ENCODE measurements at places on chromosomes 4 and X.

DNA sequence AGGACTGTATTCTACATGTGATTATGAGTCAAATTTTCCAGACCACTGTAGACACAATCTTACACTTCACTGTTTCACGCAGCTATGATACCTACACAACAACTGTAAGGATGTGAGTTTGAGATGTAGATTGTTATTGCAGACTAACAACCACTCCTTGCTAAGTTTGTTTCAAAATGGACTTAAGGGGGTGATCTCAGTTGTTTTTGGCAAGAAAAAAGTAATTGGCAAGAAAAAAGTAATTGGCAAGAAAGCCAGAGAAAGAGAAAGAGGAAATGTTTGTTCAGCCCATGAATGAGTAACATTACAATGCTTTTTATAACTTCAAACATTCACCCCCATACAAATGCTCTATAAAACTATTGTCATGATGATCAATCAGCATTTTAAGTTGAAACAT lies 466.4 kb downstream of the DMD start:
- no peak for DNase-seq

- DNase-seq, result no peak
These were observed 125.5 kb downstream of the OPHN1 start for GRCh38 chrX:68307769-68308168.

GRCh38 chr4:158801677-158802076 lies 32.9 kb downstream of the FNIP2 start:
- DNase-seq, result no peak

DNA sequence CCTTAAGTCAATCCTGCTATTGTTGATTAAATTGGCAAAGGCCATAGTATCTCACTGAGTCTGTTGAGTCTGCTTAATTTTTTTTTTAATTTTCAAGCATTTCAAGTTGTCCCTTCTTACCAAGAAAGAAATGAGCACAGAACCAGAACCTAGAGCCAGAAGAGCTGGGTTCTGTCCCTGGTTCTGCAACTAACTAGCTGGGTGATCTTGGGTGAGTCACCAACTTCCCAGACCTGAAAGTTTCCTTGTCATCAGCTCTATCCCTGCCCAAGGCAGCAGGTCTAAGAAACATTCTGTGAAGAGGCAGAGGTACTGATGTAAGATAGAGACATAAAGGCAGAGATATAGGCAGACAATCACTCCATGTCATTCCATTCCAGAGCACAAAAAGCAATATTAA lies 17.3 kb downstream of the TEC start:
- no peak for DNase-seq

GRCh38 chr4:13782231-13782630 lies 154.7 kb upstream of the BOD1L1 start:
- no peak for DNase-seq

DNA sequence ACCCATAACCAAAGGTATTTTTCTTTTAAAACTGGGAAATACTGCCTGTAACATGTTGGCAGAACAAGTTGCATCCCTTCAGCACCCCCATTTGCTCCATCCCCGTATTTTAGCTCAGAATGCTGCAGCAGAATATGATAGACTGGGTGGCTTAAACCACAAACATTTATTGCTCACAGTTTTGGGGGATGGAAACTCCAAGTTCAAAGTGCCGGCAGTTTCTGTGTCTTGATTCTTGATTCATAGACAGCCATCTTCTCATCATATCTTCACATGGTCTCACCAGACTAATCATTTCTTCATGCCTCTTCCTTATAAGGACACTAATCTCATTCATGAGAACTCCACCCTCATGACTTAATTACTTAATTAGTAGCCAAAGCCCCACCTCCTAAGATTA lies 10.5 kb upstream of the INPP4B start:
- no peak for DNase-seq

DNA sequence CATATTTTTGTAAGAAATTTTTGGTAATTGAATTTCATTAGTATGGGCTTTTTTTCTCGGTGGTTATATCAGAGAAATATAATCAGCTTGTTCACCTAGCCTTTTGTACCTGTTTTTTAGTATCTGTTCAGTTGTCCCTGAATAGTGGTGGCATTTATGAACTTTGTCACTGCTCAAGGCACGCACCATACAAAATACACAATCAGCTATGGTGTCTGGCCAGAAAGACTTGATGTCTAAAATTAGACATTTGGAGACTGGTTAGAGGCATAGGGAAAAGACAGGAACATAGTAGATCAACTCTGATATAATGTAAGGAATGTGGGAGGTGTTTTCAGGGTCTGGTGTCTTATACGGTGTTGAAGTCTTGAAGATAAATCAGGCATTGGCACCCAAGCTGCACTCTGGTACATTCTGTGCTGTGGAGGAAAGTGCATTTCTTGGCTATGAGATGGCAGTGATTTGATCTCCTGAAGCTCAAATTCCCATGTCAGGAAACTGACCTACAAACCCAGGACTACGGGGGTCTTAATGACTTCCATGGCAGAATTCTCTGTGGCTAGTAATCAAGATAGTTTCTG lies 3.6 kb downstream of the ART3 start:
- DNase-seq, result no peak

DNA sequence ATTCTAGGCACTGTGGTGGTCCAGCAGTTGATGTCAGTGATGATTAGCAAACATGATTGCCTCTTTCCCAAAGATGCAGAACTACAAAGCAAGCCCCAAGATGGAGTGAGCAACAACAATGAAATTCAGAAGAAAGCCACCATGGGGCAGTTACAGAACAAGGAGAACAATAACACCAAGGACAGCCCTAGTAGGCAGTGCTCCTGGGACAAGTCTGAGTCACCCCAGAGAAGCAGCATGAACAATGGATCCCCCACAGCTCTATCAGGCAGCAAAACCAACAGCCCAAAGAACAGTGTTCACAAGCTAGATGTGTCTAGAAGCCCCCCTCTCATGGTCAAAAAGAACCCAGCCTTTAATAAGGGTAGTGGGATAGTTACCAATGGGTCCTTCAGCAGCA lies 365.3 kb downstream of the MAPK10 start:
- DNase-seq, result no peak

- DNase-seq, result no peak
These were observed at the start of gene PGRMC2 for GRCh38 chr4:128287141-128287870. PGRMC2 (minus strand) TSS chr4:128287813; CDS start chr4:128287790, 23 bp downstream.

DNA sequence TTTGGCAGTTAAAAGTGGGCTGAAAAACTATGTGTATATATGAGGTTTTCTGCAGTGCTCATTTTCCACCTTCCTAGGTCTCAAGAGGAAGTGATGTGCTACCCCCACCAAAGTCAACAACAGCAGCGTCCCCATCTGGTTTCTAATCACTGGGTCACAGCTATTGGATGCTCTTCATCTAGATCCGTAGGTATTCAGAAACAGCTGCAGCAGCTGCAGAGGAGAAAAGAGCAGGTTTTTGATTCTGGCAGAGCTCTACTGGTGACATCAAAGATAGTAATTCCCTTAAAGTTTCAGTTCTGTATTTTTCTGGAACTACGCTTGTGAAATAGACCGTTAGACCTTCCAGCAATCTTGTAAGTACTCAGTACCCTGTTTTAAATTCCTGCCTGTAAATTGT lies 5.8 kb upstream of the GUCY2F start:
- no peak for DNase-seq

- DNase-seq, result no peak
These were observed 82.6 kb downstream of the PCDH7 start for GRCh38 chr4:30802622-30803323.

- no peak for DNase-seq
These were observed 4.0 kb downstream of the GRIA3 start for GRCh38 chrX:123188081-123188480.

DNA sequence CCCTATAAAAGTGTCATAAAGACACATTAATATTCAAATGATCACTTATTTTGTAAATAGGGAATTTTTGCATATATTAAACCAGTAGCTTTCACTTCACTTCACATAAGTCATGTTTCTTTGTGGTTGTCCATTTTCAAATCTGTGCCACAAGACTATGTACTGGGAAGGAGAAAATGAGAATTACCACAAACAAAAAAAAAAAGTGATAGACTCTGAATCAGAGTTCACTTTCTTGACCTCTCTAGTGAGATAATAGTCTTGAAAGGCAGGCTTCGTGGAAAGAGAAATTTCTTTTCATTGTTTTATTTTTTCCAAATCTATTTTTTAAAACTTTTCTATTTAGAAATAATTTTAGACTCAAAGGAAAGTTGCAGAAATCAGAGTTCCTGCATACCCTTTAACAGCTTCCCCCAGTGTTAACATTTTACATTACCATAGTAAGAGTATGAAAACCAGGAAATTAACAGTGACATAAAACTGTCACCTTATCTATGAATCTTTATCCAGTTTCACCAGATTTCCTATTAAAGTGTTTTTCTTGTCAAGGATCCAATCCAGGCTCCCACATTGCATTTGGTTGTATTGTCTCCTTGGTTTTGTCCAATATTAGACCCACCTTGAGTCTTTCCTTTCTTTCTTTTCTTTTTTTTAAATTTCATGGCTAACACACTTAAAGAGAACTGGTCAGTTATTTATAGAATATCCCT lies 215.4 kb upstream of the PGRMC2 start:
- no peak for DNase-seq

- no peak for DNase-seq
These were observed 13.8 kb upstream of the UVSSA start for GRCh38 chr4:1333256-1333655.

GRCh38 chrX:122856205-122856604 lies 327.9 kb upstream of the GRIA3 start:
- DNase-seq, result no peak

- DNase-seq, result no peak
These were observed 645.5 kb downstream of the ANKRD50 start for GRCh38 chr4:124067046-124067445.

DNA sequence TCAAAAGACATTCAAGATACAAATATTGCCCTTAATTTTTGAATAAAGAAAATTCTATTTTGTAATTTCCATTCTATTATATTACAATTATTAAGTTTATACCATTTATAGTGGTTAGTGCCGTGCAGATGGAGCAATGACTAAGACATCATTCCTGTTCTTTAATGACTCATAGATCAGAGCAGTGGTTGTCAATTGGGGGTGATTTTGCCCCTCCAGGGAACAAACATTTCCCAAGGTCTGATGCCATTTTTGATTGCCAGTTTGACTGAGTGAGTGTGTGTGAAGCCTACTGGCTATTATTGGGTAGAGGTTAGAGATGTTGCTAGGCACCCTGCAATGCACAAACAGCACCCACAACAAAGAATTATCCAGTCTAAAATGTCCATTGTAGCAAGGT lies 97.9 kb upstream of the DDIT4L start:
- no peak for DNase-seq

GRCh38 chr4:121632636-121633035 lies 64.1 kb downstream of the ANXA5 start:
- no peak for DNase-seq

- peak; percentile 4 for DNase-seq
These were observed 102.9 kb downstream of the GRXCR1 start for GRCh38 chr4:42995343-42995944.

- DNase-seq, result no peak
These were observed 46.9 kb upstream of the TAB3 start for GRCh38 chrX:30935985-30936384.

- no peak for DNase-seq
These were observed 22.5 kb downstream of the CHIC2 start for GRCh38 chr4:54041933-54042332.

GRCh38 chrX:10854594-10854993 lies 234.2 kb upstream of the MID1 start:
- DNase-seq, result no peak

DNA sequence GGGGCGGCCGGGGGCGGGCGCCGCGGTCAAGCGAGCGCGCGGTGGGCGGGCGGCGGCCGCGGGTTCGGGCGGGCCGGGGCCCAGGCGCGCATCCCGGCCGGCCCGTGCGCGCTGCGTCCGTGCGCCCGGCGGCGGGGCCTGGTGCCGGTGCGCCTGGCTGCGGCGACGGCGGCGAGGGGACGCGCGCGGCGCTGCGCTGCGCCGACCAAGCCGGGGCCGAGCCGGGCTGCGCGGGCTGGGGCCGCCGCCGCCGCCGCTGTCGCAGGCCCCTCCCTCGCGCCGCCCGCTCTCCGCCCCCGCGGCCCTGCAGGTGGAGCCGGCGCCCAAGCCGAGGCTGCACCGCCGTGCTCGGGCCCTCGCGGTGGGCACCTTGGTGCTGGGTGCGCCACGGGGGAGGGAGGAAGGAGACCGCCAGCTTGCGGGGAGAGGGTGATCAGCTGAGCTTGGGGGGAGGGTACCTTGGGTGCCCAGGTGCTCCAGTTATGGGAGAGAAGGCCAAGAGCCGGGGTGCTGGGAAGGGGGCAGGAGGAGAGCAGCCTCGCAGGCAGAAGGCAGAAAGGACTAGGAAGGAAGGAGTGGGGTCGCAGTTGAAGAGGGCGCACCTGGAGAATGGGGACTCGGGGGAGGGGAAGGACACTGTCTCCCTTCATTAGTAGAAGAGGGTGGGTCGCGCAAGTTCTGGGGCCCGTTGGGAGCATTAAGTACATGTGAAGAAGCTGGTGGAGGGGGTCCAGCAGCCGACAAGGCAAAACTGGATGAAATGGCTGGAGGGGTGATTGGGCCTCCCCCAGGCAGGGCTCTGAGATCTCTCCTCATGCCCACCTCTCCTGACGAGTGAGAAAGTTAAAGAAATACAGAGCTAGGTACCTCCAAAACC lies at the start of gene PPP2R2C:
Gene PPP2R2C, minus strand, starts transcription at position 228 of the 877 bp plus-strand sequence. CDS start 385 bp downstream, outside the sequence.
- no peak for DNase-seq
